A549 treated with RU486 at 1 μM for 4 hours (cell line): ENCODE measurements at places on chromosomes 5 and 9. TPM values are rescaled to one million over a fixed set of nuclear protein-coding genes. Genes with fewer than 3 reads are reported as not detected.

The SLC46A2 gene
- total RNA-seq, result not detected in 5 replicates

The NIPAL4 gene
- total RNA-seq, result 9.5 to 13.6 TPM (median 11.6 TPM) in 5 replicates

The PTPRD gene
- total RNA-seq, result 0.11 to 0.49 TPM (median 0.35 TPM) in 5 replicates

The PHF24 gene
- 0.12 to 0.31 TPM (median 0.20 TPM) in 4 of 5 replicates, not detected in the other for total RNA-seq

The N4BP3 gene
- total RNA-seq, result 1.1 to 1.4 TPM (median 1.3 TPM) in 5 replicates

The BRINP1 gene
- total RNA-seq, result 0.15 to 0.31 TPM (median 0.25 TPM) in 5 replicates

The ABITRAM gene
- 17.1 to 25.0 TPM (median 22.3 TPM) in 5 replicates for total RNA-seq
